ENCODE measurements at places on chromosomes 7 and 10. TPM values are rescaled to one million over a fixed set of nuclear protein-coding genes. Genes with fewer than 3 reads are reported as not detected.

The GHRHR gene
- total RNA-seq = not detected

GRCh38 chr7:77995717-77996116 is 197.1 kb downstream of the PHTF2 start:
- H3K27me3 ChIP-seq = no peaks in the 10 kb centered on the region
- no peak overlapping the region for H3K4me3 ChIP-seq
- no peaks in the 10 kb centered on the region for H3K36me3 ChIP-seq
- no peak for DNase-seq
- H3K4me1 ChIP-seq = no peaks in the 10 kb centered on the region

DNA sequence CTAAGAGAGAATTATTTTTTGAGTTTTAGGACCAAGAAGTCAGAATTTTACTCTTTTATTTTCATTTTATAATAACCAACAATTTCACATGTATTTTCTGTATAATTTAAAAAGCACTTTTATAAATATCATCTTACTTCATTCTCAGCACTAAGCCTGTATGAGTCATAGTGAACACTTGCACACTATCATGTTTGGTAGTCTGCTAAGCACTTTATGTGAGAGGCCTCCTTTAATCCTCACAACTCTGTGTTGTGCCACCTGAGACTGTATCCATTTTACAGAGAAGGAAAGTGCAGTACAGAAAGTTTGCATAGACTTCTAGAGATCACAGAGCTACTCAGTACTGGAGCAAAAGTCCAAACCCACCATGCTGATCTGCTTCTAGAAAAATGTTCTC is 939.6 kb downstream of the NRG3 start:
- H3K36me3 ChIP-seq = no peaks in the 10 kb centered on the region
- no peak overlapping the region for H3K4me3 ChIP-seq
- DNase-seq = no peak
- H3K4me1 ChIP-seq = no peaks in the 10 kb centered on the region
- no peaks in the 10 kb centered on the region for H3K27me3 ChIP-seq

DNA sequence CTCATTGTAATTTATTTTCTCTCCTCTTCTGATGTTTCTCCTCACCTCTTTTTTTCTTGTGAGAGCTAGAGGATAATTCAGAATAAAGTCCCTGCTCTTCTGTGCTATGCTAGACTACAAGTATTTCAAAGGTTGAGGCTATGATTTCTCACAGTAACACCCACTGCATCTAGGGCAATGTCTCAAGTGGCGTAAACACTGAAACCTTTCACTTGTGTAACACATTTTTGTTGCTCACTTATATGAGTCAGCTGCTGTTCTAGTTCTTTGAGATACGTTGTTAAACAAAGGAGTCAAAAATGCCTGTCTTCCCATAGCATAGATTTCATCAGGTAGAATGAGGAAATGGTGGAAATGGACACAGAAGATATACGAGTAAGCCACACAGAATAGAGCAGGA is 305.1 kb upstream of the PITRM1 start:
- H3K4me1 ChIP-seq = peaks cover 45% of the 10 kb centered on the region
- H3K36me3 ChIP-seq = no peaks in the 10 kb centered on the region
- H3K27ac ChIP-seq = peak overlapping the region; percentile 93
- DNase-seq = peak; percentile 95
- no peak overlapping the region for H3K4me3 ChIP-seq

- H3K27me3 ChIP-seq = peaks cover 5% of the 10 kb centered on the region
- H3K4me3 ChIP-seq = no peak overlapping the region
- DNase-seq = no peak
Measured at GRCh38 chr10:59465088-59465487, 102.7 kb upstream of the FAM13C start.

The EPO gene
- 0.30 TPM for total RNA-seq

The NPSR1 gene
- total RNA-seq = not detected

DNA sequence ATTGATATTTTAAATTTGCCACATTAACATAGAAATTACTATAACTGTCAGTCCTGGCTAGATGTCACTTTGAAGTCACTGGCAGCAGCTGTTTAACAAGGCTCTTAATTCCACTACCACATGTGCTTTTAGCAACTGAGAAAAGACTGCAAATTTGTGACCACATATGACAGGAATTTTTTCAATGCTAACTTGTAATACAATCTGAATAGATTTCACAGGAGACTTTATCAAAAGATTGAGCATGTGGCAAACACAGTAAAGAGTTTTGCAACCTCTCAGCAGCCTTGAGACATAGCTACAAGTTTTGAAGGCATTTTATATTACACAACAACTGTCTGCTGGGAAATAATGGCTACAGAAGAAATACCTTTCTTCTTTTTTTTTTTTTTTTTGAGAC is 73.0 kb downstream of the MICU1 start:
- no peak overlapping the region for H3K4me3 ChIP-seq
- H3K36me3 ChIP-seq = peaks cover 20% of the 10 kb centered on the region
- no peak for DNase-seq
- H3K4me1 ChIP-seq = peaks cover 4% of the 10 kb centered on the region

The GRID2IP gene
- 1.3 TPM for total RNA-seq

- no peak for DNase-seq
- H3K36me3 ChIP-seq = no peaks in the 10 kb centered on the region
- H3K27me3 ChIP-seq = peaks cover 63% of the 10 kb centered on the region
Measured at GRCh38 chr10:1530871-1531517, 206.3 kb downstream of the ADARB2 start.

- no peaks in the 10 kb centered on the region for H3K27me3 ChIP-seq
- H3K27ac ChIP-seq = no peak overlapping the region
- no peak overlapping the region for H3K4me3 ChIP-seq
- H3K4me1 ChIP-seq = no peaks in the 10 kb centered on the region
- no peaks in the 10 kb centered on the region for H3K36me3 ChIP-seq
Measured at GRCh38 chr10:62133618-62134017, 135.0 kb downstream of the RTKN2 start.
